ENCODE measurements at places on chromosomes 2 and 18. TPM values are rescaled to one million over a fixed set of nuclear protein-coding genes. Genes with fewer than 3 reads are reported as not detected.

GRCh38 chr18:30491815-30492551 lies 550.6 kb downstream of the DSC3 start:
- H3K36me3 ChIP-seq: no peaks in the 10 kb centered on the region
- no peak for DNase-seq
- H3K27me3 ChIP-seq: no peaks in the 10 kb centered on the region
- no peak overlapping the region for H3K4me3 ChIP-seq

DNA sequence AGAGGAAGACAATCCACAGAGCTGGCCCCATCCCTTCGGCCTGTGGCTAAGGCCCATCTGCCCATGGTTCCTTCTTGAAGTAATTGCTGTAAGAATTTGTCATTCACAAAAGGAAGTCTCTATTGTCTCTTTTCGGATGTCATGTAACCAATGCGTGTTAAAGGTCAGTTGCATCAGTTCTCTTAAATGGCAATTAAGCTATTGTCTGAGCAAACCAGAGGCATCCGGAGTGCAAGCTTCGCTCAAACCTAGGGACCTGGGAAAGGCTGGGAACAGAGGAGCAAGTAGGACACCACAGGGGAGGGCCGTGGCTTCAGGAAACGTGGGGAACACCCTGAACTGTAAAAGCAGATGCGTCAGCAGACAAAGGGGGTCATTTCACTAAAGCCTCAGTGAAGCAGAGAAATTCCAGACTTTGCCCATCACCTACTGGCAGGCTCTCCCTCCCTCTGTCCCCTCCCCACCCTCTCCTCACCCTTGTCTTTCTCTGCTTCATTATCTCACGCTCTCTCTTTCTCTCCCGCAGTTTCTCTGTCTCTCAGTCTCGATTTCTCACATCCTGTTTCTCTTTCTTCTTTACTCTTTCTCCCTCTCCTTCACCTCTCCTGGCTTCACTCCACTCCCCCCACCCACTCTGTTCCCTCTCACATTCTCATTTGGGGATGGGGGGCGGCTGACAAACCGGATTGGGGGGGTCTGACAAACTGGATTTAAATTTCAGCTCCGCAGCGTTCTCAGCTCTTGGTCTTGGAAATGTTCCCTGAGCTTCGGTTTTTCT lies 204.6 kb upstream of the TNP1 start:
- H3K36me3 ChIP-seq: no peaks in the 10 kb centered on the region
- H3K27ac ChIP-seq: no peak overlapping the region
- no peaks in the 10 kb centered on the region for H3K27me3 ChIP-seq
- peak overlapping the region; percentile 30 for H3K4me3 ChIP-seq
- H3K4me1 ChIP-seq: peaks cover 6% of the 10 kb centered on the region

DNA sequence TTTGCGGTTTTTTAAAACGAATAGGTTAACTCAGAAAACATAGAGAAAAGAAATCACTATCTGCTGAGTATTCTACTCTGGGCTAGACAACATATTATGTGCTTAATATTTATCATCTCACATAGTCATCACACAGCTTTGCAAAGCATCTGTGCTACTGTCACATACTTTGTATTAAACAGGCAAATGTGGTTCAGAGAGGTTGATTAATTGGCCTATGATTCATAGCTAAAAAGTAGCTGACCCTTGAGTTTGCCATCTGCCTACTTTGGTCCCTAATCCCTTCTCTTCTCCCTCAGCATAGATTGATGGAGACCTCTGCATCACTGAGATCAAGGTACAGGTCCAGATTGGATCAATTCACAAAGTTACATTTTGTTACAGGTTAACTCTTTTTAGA lies 21.4 kb downstream of the ANKRD30B start:
- no peak overlapping the region for H3K4me3 ChIP-seq
- H3K4me1 ChIP-seq: no peaks in the 10 kb centered on the region
- H3K27me3 ChIP-seq: no peaks in the 10 kb centered on the region
- H3K36me3 ChIP-seq: no peaks in the 10 kb centered on the region

GRCh38 chr18:26993568-26993967 lies 128.1 kb upstream of the AQP4 start:
- no peaks in the 10 kb centered on the region for H3K27me3 ChIP-seq
- no peaks in the 10 kb centered on the region for H3K4me1 ChIP-seq
- no peaks in the 10 kb centered on the region for H3K36me3 ChIP-seq
- DNase-seq: no peak
- H3K4me3 ChIP-seq: no peak overlapping the region

DNA sequence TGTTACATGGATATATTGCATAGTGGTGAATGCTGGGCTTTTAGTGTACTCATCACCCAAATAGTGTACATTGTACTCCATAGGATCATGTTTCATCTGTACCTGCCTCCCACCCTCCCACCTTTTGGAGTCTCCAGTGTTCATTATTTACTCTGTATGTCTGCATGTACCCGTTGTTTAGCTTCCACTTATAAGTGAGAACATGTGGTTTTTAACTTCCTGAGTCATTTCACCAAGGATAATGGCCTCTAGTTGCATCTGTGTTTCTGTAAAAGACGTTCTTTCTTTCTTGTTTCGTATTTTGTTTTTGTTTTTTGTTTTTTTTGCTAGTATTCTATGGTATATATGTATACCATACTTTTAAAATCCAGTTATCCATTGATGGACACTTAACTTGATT lies 107.5 kb downstream of the MSTN start:
- H3K36me3 ChIP-seq: no peaks in the 10 kb centered on the region
- no peaks in the 10 kb centered on the region for H3K4me1 ChIP-seq
- no peak overlapping the region for H3K27ac ChIP-seq

GRCh38 chr2:132448331-132448730 lies 31.7 kb downstream of the GPR39 start:
- DNase-seq: no peak
- H3K36me3 ChIP-seq: no peaks in the 10 kb centered on the region
- no peaks in the 10 kb centered on the region for H3K4me1 ChIP-seq
- H3K4me3 ChIP-seq: no peak overlapping the region
- no peak overlapping the region for H3K27ac ChIP-seq

DNA sequence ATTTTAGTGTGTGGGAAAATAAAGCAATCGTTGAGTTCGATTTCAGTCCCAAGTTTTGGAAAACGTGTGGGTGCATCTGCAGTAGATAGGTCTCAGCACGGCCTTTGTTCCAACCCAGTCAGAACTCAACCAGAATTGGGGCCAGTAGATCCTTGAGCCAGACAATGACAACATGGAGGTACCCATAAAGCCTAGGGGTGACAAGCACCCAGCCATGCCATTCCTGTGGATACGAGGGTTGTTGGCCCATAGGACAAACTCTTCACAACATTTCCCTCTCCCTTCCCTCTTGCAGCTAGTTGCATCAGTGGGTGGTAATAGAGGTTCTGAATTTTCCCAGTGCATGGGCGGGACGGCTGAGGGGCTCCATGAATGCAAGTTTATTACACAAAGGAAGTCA lies 60.1 kb downstream of the ST3GAL5 start:
- no peaks in the 10 kb centered on the region for H3K36me3 ChIP-seq
- no peak for DNase-seq
- H3K27ac ChIP-seq: no peak overlapping the region
- H3K4me3 ChIP-seq: no peak overlapping the region

DNA sequence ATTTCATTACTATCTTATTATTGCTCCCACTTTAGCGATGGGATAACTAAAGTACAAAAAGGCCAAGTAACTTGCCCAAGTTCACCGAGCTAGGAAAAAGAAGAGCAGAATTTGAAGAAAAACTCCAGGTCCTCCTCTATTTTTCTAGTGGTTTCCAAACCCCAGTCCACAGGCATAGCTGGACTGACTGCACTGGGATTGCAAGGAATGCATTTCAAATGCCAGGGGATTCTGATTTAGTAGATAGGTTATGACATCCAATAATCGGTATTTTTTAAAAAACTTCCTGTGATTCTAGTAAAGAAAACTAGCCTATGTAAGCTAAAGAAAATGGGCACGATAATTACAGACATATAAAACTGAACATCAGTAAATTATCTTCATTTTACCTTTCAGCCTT lies 62.7 kb upstream of the GALNT5 start:
- H3K36me3 ChIP-seq: no peaks in the 10 kb centered on the region
- H3K4me3 ChIP-seq: no peak overlapping the region
- no peaks in the 10 kb centered on the region for H3K4me1 ChIP-seq

Gene GPR75
- 2.4 TPM for total RNA-seq

Gene TGOLN2
- total RNA-seq: 175 TPM

Gene TEKT4
- 0.16 TPM for total RNA-seq

Gene AGXT
- total RNA-seq: 0.09 TPM

Gene IL36G
- not detected for total RNA-seq

Gene OR6B2
- total RNA-seq: not detected

Gene C18orf63
- not detected for total RNA-seq

Gene DYSF
- 19.8 TPM for total RNA-seq

Gene DNAJC5G
- not detected for total RNA-seq
